ENCODE measurements at places on chromosomes 1 and 21.

DNA sequence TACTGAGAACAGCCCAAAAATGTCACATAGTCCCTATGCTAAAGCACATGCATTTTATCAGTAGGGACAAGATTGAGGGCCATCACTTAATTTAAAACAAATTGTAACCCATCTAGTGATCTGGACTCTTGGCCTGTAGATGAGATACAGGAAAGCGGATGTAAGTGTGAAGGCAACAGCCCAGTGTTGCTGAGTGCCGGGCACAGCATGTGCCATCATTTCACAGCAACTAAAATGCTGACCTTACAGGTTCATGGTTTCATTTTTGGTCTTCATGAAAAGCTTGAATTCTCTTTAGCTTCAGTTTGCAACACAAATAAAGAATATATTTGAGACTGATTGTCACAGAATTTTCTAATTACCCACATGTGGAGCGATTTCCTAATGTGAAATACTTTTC, 5.8 kb downstream of the COG2 start:
- no peak for DNase-seq

GRCh38 chr1:85607921-85608265, 27.3 kb downstream of the CCN1 start:
- no peak for DNase-seq

DNA sequence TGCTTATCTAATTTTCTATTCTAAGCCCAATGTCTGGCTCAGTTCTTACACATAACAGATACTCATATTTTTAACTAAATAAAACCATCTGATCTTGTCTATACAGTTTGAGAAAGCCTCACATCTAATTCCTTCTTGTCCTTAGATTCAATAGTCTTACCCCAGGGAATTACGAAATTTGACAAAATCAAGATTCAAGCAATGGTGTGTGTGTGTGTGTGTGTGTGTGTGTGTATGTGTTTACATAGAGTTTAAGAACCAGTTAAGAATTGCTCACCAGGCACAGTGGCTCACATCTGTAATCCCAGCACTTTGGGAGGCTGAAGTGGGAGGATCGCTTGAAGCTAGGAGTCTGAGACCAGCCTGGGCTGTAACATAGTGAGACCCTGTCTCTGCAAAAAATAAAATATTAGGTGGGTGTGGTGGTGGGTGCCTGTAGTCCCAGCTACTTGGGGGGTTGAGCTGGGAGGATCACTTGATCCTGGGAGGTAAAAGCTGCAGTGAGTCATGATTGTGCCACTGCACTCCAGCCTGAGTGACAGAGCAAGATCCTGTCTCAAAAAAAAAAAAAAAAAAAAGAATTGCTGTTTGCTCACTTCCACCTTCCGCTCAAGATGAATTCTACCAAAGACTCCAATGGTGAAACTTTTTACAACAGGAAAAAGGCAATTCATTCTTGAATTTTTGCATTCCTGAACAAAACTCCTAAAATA, 6.2 kb downstream of the WDR64 start:
- DNase-seq = no peak

DNA sequence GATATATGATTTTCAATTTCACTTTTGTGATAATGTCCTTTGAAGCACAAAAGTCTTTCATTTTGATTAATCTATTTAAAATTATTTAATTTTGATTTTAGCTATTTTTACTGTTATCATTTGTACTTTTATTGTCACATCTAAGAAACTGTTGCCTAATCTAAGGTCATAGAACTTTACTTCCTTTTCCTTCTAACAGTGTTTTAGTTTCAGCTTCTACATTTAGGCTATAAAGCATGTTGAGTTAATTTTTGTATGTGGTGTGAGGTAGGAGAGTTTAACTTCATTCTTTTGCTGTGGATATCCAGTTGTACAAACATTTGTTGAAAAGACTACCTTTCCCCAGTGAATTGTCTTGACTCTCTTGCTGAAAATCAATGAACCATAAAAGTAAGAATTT, 204.5 kb downstream of the TM2D1 start:
- no peak for DNase-seq

GRCh38 chr1:59565611-59566410, 248.9 kb upstream of the HOOK1 start:
- DNase-seq = no peak

DNA sequence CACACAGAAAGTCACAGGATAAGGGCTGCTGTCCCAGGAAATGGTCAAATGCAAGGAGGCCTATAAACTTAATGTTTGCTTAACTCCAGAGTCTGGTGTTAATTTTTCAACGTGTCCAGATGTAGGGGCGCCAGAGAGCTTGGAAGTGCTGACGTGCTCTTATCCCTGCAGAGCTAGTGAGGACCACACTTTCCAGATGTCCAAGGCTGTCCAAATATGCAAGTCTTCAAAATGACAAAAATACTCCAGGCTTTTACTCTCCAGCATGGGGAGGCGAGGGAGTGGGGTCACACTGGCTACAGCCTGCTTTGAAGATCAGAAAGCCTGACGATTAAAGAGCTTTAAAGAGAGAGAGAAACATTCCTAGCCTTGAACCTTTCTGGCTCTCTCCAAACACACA, 57.6 kb downstream of the ABCA4 start:
- DNase-seq = peak; percentile 22

- no peak for DNase-seq
Measured at GRCh38 chr1:33280091-33280661, 23.9 kb downstream of the ZNF362 start.

GRCh38 chr1:232713785-232714184, 83.9 kb upstream of the SIPA1L2 start:
- DNase-seq = no peak

DNA sequence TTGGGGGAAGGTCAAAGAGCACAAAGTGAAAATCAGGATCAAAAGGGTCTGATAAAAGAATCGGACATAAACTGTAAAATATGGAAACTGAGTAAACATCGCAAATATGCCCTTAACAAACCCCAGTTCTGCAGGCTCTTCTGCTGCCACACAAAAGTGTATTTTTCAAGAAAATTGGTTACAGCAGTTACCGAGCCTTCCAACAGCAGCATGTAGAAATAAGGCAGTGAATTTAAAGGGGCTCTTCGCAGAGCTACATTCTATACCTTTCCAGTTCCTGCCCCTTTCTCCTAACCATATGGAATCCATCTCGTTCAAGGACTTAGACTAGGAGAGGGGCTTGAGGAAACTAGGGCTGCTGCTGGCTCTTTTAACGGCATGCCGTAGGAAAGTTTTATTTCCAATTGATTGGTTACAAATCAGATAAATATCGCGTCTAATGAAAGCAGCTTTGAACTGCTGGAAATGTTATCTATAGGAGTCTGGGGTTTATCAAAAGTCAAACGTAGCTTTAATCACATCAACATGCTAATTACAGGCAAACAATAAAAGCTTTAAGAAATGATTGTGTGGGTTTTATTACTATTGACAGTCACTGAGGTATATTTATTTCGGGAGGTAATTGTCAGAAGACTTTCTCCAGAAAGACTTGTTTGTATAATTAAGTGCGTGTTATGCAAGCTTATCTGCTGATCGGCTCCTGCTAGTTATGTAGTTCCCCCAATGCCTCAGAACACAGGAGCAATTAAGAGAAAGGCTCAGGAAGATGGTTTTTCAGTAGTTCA, 59.1 kb downstream of the GORAB start:
- DNase-seq = no peak

DNA sequence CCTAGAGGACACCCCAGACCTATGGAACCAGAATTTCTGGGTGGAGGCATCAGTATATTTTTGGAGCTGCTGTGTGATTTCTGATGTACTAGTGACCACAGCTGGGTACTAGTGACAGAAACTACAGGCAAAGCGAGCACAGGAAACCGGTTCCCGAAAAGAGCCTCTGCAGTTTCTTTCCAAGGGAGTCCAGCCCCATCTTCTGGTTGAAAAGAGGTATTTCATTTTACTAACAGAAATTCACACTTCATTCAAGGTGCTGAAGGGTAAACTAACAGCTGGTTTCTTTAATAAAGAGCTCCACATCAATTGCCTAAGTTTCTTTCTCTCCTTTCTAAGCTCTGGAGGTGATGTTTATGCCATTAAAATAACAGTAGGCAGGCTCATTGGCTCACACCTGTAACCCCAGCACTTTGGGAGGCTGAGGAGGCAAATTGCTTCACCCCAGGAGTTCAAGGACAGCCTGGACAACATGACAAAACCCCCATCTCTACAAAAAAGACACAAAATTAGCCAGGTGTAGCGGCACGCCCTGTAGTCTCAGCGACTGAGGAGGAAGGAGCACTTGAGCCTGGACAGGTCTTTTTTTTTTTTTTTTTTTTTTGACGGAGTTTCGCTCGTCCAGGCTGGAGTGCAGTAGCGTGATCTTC, 22.0 kb downstream of the THAP3 start:
- peak; percentile 51 for DNase-seq

DNA sequence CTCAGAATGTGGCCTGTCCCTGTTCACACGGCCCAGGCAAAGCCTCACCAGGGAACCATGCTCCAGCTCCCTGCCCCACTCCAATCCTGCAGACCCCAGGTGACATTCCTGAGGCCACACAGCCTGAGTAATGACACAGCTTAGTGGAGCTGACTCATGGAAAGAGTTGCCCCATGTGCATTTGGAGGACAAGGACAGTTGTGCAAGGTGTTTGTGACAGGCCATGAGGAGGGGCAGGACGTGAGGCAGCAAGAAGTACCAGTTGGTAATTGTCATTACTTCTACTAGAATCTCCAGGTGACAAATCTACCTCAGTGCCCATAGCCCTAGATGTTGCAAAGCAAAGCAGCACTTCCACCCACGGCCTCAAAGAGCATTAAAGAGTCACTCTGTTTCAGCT, 15.2 kb downstream of the PRR9 start:
- no peak for DNase-seq

DNA sequence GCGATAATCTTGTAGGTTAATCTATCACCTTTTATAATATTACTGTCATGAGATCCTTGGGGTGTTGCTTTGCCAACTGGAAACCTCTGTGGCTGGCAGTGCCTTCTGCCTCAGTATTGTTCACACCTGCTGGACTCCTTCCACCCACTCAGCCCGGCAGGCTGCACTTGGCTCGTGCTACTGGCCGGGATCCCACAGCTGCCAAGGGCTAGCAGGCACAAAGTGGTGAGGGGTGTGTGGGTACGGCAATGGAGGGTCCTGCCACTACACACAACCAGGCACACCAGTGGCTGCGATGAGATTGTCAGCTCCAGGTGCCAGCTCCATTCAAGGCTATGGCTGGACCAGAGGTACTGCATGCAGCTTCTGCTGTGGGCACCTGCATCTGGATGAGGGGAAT, 191.2 kb upstream of the LYPLAL1 start:
- DNase-seq = no peak

- DNase-seq = no peak
Measured at GRCh38 chr1:231028682-231029081, 11.4 kb downstream of the FAM89A start.

DNA sequence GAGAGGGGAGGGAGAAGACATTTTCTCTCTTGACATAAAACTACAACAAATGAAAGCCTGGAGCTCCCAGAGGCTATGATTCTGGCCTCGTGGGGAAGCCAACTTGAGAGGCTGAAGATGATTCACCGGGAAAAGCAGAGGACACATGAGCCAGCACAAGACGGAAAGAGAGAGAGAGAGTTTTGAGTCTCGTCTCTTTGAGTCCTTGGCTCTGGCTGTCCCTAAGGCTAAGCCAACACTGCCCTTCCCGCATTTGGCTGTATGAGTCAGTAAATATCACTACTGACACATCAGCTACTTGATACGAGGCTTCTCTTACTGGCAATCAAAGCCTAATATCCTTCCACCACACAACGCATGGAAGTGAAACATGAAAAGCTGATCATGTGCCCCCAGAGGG, 95.5 kb downstream of the GRIK3 start:
- no peak for DNase-seq

GRCh38 chr1:23477359-23478144, 6.4 kb downstream of the ASAP3 start:
- no peak for DNase-seq

GRCh38 chr1:246004301-246004700, 502.8 kb downstream of the SMYD3 start:
- no peak for DNase-seq

DNA sequence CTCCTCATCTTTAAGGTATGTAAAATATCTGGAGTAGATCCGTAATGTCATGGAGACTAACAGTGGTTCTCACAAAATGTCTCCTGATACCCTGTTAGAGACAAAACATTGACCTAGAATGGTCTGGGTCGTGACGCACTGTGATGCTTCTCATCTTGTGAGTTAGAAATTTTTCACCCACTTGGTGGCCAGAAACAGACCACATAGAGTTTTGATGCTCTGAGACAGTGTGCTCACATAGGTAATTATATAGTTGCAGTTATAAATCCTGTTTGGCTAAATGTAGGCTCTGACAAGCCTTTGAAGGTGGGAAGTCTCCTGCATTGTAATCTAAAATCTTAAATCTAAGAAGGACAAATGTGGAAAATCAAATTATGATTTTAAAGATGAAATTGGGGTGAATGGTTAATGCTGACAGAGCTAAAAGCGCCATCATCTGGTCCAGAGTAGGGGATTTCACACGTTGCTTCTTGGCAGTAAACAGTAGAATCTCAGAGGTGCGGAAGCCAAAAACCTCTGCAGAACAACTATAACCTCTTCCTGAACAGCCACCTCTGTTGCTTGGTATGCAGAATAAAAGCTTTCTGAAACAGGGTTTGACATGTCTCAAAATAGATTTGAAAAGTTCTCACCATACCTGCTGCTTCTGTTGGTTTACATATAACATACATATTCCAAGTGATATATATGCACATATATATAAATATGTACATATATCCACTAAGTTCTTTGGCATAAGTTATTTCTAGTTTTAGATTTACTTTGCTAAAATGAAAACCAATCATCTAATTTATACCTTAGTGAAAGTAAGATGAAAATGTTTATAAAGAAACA, 17.1 kb downstream of the RPAP2 start:
- DNase-seq = no peak

DNA sequence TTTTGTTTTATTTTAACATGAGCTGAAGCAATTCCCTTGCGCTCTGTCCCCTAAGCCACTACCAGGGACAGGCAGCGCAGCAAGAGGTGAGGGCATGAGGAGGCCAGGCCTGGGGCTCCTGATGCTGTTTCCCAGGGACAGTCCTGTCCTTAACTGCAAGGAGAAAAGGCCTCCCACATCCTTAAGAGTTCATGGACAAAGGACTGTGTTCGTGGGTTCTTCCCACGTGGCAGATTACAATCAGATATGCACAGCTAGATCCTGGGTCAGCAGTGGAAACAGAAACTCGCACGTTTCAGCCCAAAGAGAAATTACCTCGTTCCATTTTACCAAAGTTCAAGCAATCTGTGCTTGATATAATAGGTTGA, 85.8 kb downstream of the MIS18A start:
- DNase-seq = no peak

GRCh38 chr1:219559899-219560298, 53.0 kb downstream of the ZC3H11B start:
- no peak for DNase-seq

GRCh38 chr1:113073479-113073950, 517 bp downstream of the LRIG2 start:
- peak; percentile 61 for DNase-seq

- no peak for DNase-seq
Measured at GRCh38 chr1:208850442-208850841, 606.3 kb upstream of the PLXNA2 start.

DNA sequence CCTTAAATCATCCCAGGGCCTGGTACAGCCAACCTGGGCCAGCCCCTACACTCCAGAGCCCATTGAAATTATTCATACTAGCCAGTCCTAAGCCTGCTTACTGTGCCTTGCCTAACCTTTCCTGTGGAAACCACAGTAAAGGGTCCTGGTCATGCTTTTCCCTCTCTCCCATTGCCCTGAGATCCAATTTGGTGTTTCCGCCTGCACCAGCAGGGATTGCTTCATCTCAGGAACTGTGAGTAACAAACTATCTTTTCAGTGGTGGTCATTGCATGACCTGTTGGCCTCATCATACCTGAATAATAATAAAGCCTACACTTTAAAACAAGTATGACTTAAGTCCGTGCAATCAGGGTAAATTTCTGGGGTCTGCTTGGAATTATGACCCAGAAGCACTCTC, 18.7 kb upstream of the GALNT2 start:
- DNase-seq = no peak
